Progenitor cell of endocrine pancreas (in vitro differentiated cells): ENCODE measurements at places on chromosomes 1 and 21. TPM values are rescaled to one million over a fixed set of nuclear protein-coding genes. Genes with fewer than 3 reads are reported as not detected.

DNA sequence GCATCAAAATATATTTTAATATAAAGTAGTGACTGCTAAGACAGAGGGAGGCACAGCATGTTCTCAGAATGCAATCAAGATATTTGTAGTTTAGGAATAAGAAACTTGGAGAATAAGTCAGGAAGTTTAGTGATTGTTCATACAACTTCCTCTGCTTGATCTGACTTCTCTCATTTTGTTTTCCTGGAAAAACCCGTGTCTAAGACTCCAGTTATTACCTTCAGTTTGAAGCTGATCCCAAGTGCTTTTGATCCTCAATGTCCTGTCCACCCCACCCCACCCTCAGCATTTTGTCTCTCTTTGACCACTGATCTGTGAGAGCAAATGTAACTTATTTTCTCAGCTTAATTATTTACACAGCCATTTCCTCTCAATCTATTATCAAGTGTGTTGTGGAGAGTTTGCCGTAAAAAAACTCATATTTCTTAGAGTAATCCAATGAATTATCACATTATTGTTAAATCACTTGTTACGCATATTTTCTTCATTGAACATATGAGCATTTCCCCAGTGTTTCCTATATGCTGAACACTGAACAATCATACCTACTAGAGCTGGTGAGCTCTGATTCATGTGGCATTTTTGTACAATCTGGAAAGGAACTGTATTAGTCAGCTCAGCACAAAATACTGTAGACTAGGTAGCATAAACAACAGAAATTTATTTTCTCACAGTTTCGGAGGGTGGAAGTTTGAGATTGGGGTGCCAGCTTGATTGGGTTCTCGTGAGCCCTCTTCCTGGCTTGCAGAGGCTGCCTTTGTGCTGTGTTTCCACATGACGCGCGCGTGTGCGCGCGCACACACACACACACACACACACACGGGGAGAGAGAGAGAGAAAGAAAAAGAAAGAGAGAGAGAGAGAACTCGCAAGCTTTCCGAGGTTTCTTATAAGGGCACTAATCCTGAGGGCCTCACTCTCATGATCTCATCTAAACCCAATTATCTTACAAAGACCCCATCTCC, 65.5 kb upstream of the DPYD start:
- no peaks in the 10 kb centered on the region for H3K36me3 ChIP-seq
- no peak overlapping the region for H3K4me3 ChIP-seq
- H3K27me3 ChIP-seq, result no peaks in the 10 kb centered on the region
- H3K27ac ChIP-seq, result no peak overlapping the region

- no peak for DNase-seq
- no peaks in the 10 kb centered on the region for H3K36me3 ChIP-seq
- peaks cover 34% of the 10 kb centered on the region for H3K27me3 ChIP-seq
- H3K27ac ChIP-seq, result no peak overlapping the region
Observed at GRCh38 chr1:7554385-7555235, 216.5 kb upstream of the VAMP3 start.

GRCh38 chr1:218346391-218347204, 1.5 kb downstream of the TGFB2 start:
- H3K4me1 ChIP-seq, result peaks cover 24% of the 10 kb centered on the region
- H3K4me3 ChIP-seq, result no peak overlapping the region
- DNase-seq, result no peak
- H3K36me3 ChIP-seq, result peaks cover 2% of the 10 kb centered on the region
- peak overlapping the region; percentile 90 for H3K27ac ChIP-seq

- no peaks in the 10 kb centered on the region for H3K36me3 ChIP-seq
- peaks cover 11% of the 10 kb centered on the region for H3K4me1 ChIP-seq
- no peak for DNase-seq
- peaks cover 15% of the 10 kb centered on the region for H3K27me3 ChIP-seq
- H3K27ac ChIP-seq, result no peak overlapping the region
Observed at GRCh38 chr1:202282025-202282371, 59.7 kb downstream of the UBE2T start.

GRCh38 chr21:39612233-39613040, at the start of gene B3GALT5:
Gene B3GALT5 (plus strand): TSS chr21:39612940. CDS start chr21:39660560, 47,620 bp downstream.
- peak; percentile 37 for DNase-seq
- H3K4me3 ChIP-seq, result peak within 1 kb of the TSS; percentile 73
- H3K27me3 ChIP-seq, result peaks cover 57% of the 10 kb centered on the region
- no peaks in the 10 kb centered on the region for H3K36me3 ChIP-seq

GRCh38 chr1:85473390-85473789, 8.4 kb upstream of the DDAH1 start:
- no peak overlapping the region for H3K27ac ChIP-seq
- H3K4me3 ChIP-seq, result no peak overlapping the region
- H3K4me1 ChIP-seq, result no peaks in the 10 kb centered on the region
- no peaks in the 10 kb centered on the region for H3K36me3 ChIP-seq

- H3K36me3 ChIP-seq, result no peaks in the 10 kb centered on the region
- no peaks in the 10 kb centered on the region for H3K4me1 ChIP-seq
- no peaks in the 10 kb centered on the region for H3K27me3 ChIP-seq
- no peak for DNase-seq
Observed at GRCh38 chr1:23936481-23937176, 23.0 kb upstream of the PNRC2 start.

- H3K4me1 ChIP-seq, result peaks cover 2% of the 10 kb centered on the region
- no peaks in the 10 kb centered on the region for H3K27me3 ChIP-seq
- no peak overlapping the region for H3K4me3 ChIP-seq
- H3K36me3 ChIP-seq, result peaks cover 2% of the 10 kb centered on the region
- no peak for DNase-seq
Observed at GRCh38 chr1:44272992-44273391, 59.7 kb downstream of the DMAP1 start.

DNA sequence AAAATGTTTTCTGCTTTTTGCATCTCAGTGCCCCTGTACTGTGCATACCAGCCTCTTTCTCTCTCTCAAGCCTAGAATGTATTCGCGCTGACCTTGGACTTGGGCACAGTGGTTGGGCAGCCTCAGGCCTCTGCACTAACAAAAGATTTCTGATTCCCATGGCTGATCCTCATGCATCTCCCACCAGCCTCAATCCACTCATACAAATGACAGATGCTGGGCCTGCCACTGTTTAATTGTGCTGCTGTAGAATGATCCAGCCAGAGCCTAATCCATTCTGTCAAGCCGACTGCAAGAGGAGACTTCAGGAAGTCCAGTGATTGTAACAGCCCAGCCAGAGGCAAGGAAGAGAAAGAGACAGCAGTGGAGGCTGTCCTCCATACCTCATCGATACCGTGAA, 180.8 kb downstream of the ASTN1 start:
- no peak overlapping the region for H3K4me3 ChIP-seq
- H3K4me1 ChIP-seq, result no peaks in the 10 kb centered on the region
- H3K27me3 ChIP-seq, result peaks cover 19% of the 10 kb centered on the region
- no peaks in the 10 kb centered on the region for H3K36me3 ChIP-seq
- no peak overlapping the region for H3K27ac ChIP-seq
- DNase-seq, result no peak

DNA sequence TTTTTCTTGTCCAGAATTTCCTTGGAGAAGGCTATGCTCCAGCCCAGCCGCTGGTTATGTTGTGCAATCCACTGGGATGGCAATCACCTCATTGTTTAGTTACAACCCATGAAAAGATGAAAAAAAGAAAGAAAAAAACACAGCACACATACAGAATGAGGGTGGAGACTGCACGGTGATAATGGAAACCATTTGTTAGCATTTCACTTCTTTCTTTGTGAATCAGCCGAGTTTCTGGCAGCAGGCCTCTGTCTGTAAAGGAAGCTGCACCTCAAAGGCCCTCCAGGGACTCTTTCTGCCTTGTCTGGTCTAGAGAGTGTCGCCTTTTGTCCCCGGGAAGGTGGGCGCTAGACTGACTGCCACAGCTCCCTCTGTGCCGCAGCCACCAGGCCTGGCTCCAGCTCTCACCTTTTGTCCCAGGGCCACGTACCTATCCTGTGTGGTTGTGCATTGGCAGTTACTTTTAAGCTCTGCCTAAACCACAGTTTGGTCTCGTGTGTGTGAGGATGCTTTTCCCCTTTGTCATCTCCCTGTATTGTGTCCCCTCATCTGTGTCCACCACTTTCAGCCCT, 35.6 kb downstream of the NGF start:
- no peak overlapping the region for H3K4me3 ChIP-seq
- no peaks in the 10 kb centered on the region for H3K36me3 ChIP-seq
- no peak for DNase-seq
- H3K4me1 ChIP-seq, result peaks cover 6% of the 10 kb centered on the region
- peaks cover 4% of the 10 kb centered on the region for H3K27me3 ChIP-seq
- no peak overlapping the region for H3K27ac ChIP-seq

GRCh38 chr1:1753607-1754005, 24.7 kb downstream of the NADK start:
- H3K27ac ChIP-seq, result no peak overlapping the region
- peaks cover 5% of the 10 kb centered on the region for H3K36me3 ChIP-seq
- H3K4me3 ChIP-seq, result no peak overlapping the region

GRCh38 chr1:183164340-183164739, 21.7 kb upstream of the LAMC2 start:
- H3K4me1 ChIP-seq, result peaks cover 1% of the 10 kb centered on the region
- DNase-seq, result no peak
- no peak overlapping the region for H3K27ac ChIP-seq
- H3K4me3 ChIP-seq, result no peak overlapping the region

DNA sequence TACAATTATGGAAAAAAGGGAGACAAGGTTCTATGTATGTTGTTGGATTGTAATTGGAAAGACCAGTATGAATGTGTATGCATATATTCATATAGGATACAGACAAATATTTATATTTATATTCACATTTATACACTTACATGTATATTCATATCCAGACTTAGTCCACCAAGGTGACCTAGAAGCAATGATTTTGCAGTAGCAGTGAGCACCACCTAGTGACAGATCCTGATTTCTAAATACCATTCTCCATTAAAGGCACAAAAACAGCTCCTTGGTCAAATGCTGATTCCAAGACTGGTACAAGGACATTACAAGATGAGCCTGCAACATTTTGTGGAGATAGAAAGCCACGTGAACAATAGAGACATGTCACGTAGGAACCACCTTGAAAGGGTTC, 153.4 kb downstream of the SDCCAG8 start:
- no peak overlapping the region for H3K27ac ChIP-seq
- no peaks in the 10 kb centered on the region for H3K36me3 ChIP-seq
- no peak overlapping the region for H3K4me3 ChIP-seq
- H3K27me3 ChIP-seq, result no peaks in the 10 kb centered on the region
- DNase-seq, result no peak

DNA sequence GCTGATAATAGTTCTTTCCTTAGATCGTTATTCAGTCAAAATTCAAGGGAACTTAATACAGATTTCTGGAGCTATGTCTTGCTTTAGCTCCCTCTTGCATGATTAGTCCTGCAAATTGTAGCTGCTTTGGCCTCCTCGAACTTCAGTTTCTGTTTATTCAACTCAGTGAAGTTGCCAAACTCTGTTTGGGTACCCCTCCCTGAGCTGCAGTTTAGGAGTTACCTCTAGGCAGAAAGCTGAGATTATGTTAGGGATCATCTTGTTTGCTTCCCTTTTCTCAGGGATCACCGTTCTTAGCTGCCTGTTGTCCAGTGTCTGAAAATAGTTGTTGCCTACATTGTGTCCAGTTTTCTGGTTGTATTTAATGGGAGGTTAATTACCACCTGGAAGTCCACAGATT, 43.5 kb downstream of the SNX27 start:
- peak overlapping the region; percentile 76 for H3K27ac ChIP-seq
- no peaks in the 10 kb centered on the region for H3K27me3 ChIP-seq
- DNase-seq, result no peak

GRCh38 chr21:45525910-45526306, 16.3 kb downstream of the SLC19A1 start:
- no peaks in the 10 kb centered on the region for H3K4me1 ChIP-seq
- H3K4me3 ChIP-seq, result no peak overlapping the region
- H3K27ac ChIP-seq, result no peak overlapping the region
- DNase-seq, result no peak

GRCh38 chr1:5985250-5985649, 7.0 kb downstream of the NPHP4 start:
- H3K4me3 ChIP-seq, result no peak overlapping the region
- H3K27ac ChIP-seq, result no peak overlapping the region
- DNase-seq, result no peak

DNA sequence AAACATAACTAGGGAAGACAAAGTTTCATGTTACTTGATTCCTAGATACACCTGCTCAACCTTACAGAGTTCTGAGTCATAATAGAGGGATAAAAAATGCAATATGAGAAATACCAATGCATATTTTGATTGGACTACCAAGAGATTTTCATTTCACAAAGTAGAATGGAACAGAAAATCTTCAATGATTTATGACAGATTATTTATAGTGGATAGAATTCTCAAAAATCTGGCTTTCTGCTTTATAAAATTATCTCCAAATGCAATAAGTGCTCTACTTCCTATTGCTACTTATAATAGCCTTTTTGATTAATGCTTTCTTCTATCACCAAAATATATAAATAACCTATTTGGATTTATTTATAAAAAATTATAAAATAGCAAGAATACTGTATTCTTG, 18.9 kb upstream of the ATP6V1G3 start:
- no peak overlapping the region for H3K4me3 ChIP-seq
- H3K27ac ChIP-seq, result no peak overlapping the region
- no peaks in the 10 kb centered on the region for H3K4me1 ChIP-seq

DNA sequence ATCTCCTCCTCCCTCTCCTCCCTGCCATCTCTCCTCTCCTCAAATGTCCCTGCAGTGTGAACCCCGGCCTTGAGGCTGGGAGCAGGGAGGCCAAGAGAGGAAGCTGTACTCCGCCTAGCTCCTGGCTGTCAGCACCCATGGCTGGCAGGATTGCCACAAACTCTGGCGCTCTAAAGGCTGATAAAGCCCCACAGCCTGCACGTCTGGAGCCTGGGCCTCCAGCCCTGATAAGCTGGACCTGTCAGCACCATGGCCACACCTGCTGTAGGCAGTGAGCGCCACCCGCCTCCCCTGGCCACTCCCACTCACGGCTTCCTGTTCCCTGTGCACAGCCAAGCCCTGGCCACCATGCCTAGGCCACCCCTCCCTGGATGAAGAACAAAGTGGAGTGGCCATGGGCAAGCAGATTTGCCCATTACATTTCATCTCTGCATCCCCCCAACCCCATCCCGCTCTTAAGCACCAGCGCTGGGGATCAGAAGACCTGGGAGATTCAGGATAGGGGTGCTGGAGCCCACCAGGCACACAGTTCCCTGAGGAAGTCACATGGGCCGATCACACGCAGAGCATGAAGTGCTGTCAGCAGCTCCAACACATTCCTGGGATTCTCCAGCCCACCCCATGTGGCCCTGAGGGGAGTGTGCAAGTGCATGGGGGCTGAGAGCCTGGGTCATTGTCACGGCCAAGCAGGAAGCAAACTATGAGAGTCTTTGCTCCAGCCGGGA, 24.2 kb upstream of the NPPB start:
- no peak for DNase-seq
- H3K4me3 ChIP-seq, result no peak overlapping the region
- no peaks in the 10 kb centered on the region for H3K36me3 ChIP-seq
- peaks cover 12% of the 10 kb centered on the region for H3K4me1 ChIP-seq
- H3K27ac ChIP-seq, result peak overlapping the region; percentile 86
- no peaks in the 10 kb centered on the region for H3K27me3 ChIP-seq

The INKA2 gene
- 4.4 and 5.8 TPM in 2 replicates for total RNA-seq

The L1TD1 gene
- 2.7 and 3.4 TPM in 2 replicates for total RNA-seq

The NAV1 gene
- total RNA-seq, result 53.4 and 55.2 TPM in 2 replicates

The PTPN14 gene
- total RNA-seq, result 37.0 and 43.3 TPM in 2 replicates

The GSTM5 gene
- total RNA-seq, result 2.8 and 2.9 TPM in 2 replicates

The CLIC4 gene
- total RNA-seq, result 90.4 TPM in 2 replicates

The HNRNPCL4 gene
- not detected in 2 replicates for total RNA-seq

The USP24 gene
- 57.1 and 61.0 TPM in 2 replicates for total RNA-seq

The LCK gene
- 0.77 and 1.2 TPM in 2 replicates for total RNA-seq

The CFAP45 gene
- total RNA-seq, result 0.74 and 1.0 TPM in 2 replicates

The SRGAP2C gene
- total RNA-seq, result 14.4 and 18.2 TPM in 2 replicates

The NPR1 gene
- total RNA-seq, result 0.41 and 0.51 TPM in 2 replicates

The TGFB2 gene
- 26.4 and 27.9 TPM in 2 replicates for total RNA-seq
